PC-3 (cell line): ENCODE measurements at places on chromosomes 6 and 20. TPM values are rescaled to one million over a fixed set of nuclear protein-coding genes. Genes with fewer than 3 reads are reported as not detected.

DNA sequence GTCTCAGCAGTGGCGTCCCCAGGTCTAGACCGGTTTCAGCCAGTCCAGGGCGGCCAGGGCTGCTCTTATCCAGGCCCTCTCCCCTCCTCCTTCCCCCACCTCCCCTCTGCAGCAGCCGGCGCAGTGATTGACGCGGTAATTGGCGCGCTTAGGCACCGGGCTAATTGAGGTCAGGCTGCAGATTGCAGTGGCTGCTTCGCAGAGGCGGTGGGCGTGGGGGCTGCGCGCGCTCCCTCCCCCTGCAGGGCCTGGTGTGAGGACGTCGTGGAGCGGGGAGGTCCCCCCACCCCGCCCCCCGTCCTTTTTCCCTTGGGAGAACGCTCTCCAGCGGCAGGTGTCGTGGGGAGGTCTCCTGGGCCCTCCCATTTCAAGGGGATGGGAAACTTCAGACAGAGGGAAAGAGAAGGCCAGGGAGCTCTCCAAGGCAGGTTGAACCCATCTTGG lies 70.4 kb upstream of the BLCAP start:
- H3K27me3 ChIP-seq, result peaks cover 51% of the 10 kb centered on the region
- no peaks in the 10 kb centered on the region for H3K4me1 ChIP-seq
- H3K36me3 ChIP-seq, result no peaks in the 10 kb centered on the region
- DNase-seq, result no peak

Gene AHCY
- 265 and 267 TPM in 2 replicates for total RNA-seq

Gene ULBP2
- 5.8 and 8.1 TPM in 2 replicates for total RNA-seq

DNA sequence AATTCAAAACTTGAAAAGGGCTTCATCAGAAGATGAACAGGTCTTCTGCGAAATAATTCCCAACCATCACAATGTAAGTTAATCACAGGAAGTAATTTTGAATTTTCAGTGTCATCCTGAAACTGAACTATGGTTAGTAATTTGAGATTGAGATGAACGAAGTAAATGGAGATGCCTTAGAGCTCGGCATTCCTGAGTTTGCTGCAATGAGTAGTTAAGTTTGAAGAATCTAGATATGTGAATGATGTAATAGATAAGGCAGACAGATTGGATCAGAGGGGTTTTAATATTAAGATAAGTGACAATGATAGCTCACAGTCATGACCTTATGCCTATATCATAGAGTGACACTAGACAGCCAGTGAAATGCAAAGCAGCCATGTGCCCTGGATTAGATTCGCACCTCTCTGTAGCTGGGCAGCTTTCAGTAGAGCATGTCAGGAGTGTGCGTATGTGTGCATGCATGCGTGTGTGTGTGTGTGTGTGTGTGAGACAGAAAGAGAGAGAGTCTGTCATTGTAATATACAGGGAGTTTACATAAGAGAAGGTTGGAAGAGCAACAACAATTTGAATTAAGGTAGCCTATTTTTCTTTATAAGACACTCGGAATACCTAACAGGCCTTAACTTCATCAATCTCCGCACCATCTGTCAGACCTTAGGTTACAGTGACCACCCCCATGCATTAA lies 233.0 kb downstream of the GMPR start:
- peaks cover 11% of the 10 kb centered on the region for H3K4me1 ChIP-seq
- DNase-seq, result no peak
- H3K27ac ChIP-seq, result no peak overlapping the region
- no peaks in the 10 kb centered on the region for H3K27me3 ChIP-seq
- no peak overlapping the region for H3K4me3 ChIP-seq

- no peak for DNase-seq
- no peak overlapping the region for H3K4me3 ChIP-seq
- no peaks in the 10 kb centered on the region for H3K4me1 ChIP-seq
- H3K27ac ChIP-seq, result no peak overlapping the region
- H3K36me3 ChIP-seq, result no peaks in the 10 kb centered on the region
Observed at GRCh38 chr6:119612911-119613381, 263.4 kb upstream of the MAN1A1 start.

Gene ADTRP
- 2.0 TPM in 1 of 2 replicates, not detected in the other for total RNA-seq

- H3K4me3 ChIP-seq, result no peak overlapping the region
- no peaks in the 10 kb centered on the region for H3K4me1 ChIP-seq
- no peak for DNase-seq
- no peaks in the 10 kb centered on the region for H3K36me3 ChIP-seq
- H3K27me3 ChIP-seq, result no peaks in the 10 kb centered on the region
Observed at GRCh38 chr6:37230104-37230503, 27.5 kb upstream of the TBC1D22B start.

Gene SLC35B2
- 90.6 and 109 TPM in 2 replicates for total RNA-seq

GRCh38 chr20:53489528-53489927 lies 104.1 kb downstream of the ZNF217 start:
- no peaks in the 10 kb centered on the region for H3K27me3 ChIP-seq
- no peaks in the 10 kb centered on the region for H3K36me3 ChIP-seq
- no peak for DNase-seq
- no peak overlapping the region for H3K27ac ChIP-seq
- no peak overlapping the region for H3K4me3 ChIP-seq
- H3K4me1 ChIP-seq, result no peaks in the 10 kb centered on the region

DNA sequence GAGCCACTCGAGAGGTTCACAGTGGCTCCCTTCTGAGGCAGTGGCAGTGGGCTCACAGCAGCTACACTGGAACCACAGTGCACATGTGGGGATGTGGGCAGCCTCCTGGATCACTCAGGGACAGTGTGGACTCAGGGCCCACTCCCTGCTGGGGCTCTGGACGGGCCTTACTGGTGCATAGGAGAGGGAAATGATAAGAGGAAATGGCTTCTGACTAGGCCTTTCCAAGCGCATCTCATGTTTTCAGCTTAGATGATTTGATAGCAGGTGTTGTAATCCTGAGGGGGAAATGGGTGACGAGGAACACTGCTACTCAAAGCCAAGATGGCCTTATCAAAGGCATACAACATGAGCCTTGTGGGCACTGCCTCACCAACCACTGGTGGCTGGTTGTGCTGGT lies 44.0 kb downstream of the PANK2 start:
- no peak for DNase-seq
- no peak overlapping the region for H3K4me3 ChIP-seq
- H3K4me1 ChIP-seq, result peaks cover 8% of the 10 kb centered on the region; the same call in 1 of the 2 replicates
- no peaks in the 10 kb centered on the region for H3K27me3 ChIP-seq
- 0 out of 2 replicates have a peak, but pooled peaks cover 3% of the 10 kb centered on the region for H3K36me3 ChIP-seq

Gene NMBR
- total RNA-seq, result not detected in 2 replicates

Gene ZKSCAN4
- total RNA-seq, result 2.3 and 3.7 TPM in 2 replicates

DNA sequence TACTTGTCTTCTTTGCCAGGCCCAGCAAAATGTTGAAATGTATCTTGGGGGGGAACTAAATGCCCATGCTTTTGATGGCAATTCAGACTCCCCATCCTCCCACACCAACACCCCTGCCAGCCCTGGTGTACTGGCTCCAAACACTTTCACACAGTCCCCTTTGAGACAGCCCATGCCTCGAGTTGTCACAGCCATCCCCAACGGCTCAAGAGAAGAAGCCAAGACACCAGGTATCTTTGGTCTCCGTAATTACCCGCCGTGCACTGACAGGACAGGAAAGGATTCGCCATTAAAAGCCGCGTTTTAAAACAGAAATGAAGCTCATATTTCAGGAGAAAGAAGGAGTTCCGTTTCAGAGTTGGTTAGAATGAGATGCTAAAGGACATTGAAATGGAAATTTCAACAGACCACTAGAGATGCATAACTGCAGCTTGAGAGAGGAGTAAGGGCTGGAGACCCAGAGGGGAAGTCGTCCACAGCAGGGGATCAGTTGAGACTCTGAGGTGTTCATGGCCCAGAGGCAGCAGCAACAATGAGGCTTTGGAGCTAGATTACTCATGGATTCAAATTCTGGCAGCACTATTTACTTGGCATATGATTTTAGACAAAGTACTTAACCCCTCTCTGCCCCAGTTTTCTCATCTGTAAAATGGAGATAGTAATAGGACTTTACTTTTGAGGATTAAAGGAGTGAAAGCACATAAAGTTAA lies 63.5 kb upstream of the ADGRF1 start:
- no peaks in the 10 kb centered on the region for H3K36me3 ChIP-seq
- H3K4me1 ChIP-seq, result peaks cover 16% of the 10 kb centered on the region
- H3K27ac ChIP-seq, result no peak overlapping the region
- H3K4me3 ChIP-seq, result no peak overlapping the region

- H3K27me3 ChIP-seq, result no peaks in the 10 kb centered on the region
- H3K27ac ChIP-seq, result no peak overlapping the region
- no peaks in the 10 kb centered on the region for H3K4me1 ChIP-seq
- DNase-seq, result no peak
- no peaks in the 10 kb centered on the region for H3K36me3 ChIP-seq
Observed at GRCh38 chr20:40323361-40323794, 365.7 kb downstream of the MAFB start.

GRCh38 chr6:33595001-33595846 lies 15.1 kb upstream of the BAK1 start:
- peaks cover 27% of the 10 kb centered on the region for H3K4me1 ChIP-seq
- DNase-seq, result peak; percentile 15
- H3K27ac ChIP-seq, result no peak overlapping the region
- H3K4me3 ChIP-seq, result no peak overlapping the region
- no peaks in the 10 kb centered on the region for H3K36me3 ChIP-seq
- H3K27me3 ChIP-seq, result no peaks in the 10 kb centered on the region

DNA sequence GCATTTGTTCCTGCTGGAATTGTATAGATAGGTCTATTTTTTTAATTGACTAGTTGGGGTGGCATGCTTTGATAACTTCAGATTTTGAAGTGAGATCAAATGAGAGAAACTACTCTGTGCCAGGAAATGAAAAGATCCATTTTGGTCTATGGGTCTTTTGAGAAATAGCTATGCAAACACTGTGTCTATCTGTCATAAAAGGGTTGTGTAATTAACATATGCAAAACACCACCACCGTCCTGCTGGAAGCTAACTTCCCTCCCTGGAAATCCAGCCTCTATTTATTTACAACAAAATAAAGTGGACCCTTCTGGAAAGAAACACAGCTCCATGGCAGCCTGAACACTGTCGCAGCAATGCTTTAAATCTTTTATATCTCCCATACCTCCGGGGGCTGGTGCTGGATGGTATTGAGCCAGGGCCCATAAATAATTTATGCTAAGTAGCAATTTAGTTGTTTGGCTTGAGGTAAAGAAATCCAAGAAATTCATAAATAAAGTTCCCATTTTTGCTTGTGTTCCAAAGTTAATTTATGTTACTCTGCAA lies 244.2 kb upstream of the POU3F2 start:
- H3K4me3 ChIP-seq, result no peak overlapping the region
- no peaks in the 10 kb centered on the region for H3K36me3 ChIP-seq
- no peak for DNase-seq
- no peaks in the 10 kb centered on the region for H3K4me1 ChIP-seq
- H3K27ac ChIP-seq, result no peak overlapping the region

GRCh38 chr20:34190679-34191090 lies 50.5 kb upstream of the ASIP start:
- H3K27ac ChIP-seq, result no peak overlapping the region
- peak; percentile 84 for DNase-seq
- no peak overlapping the region for H3K4me3 ChIP-seq

DNA sequence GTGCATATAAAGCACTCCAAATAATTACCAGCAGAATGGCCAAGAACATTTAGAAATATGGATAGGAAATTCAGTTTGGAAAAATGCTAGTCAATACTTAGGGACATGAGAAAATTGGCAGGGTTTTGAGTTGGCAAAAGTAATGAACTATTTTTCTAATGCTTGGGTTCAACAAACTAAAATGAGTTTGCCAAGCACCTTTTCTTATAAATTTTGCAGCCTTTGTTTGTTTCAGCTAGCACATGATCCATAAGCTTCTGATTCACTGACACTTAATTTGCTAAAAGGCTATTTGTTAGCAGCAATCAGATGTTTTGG lies 324.8 kb downstream of the QKI start:
- no peaks in the 10 kb centered on the region for H3K36me3 ChIP-seq
- H3K4me1 ChIP-seq, result no peaks in the 10 kb centered on the region
- DNase-seq, result no peak
- peaks cover 13% of the 10 kb centered on the region; the same call in 1 of the 2 replicates for H3K27me3 ChIP-seq
- H3K4me3 ChIP-seq, result no peak overlapping the region

Gene GABBR1
- total RNA-seq, result 5.5 and 7.0 TPM in 2 replicates

- no peaks in the 10 kb centered on the region for H3K36me3 ChIP-seq
- H3K4me1 ChIP-seq, result no peaks in the 10 kb centered on the region
- no peak overlapping the region for H3K4me3 ChIP-seq
- H3K27ac ChIP-seq, result no peak overlapping the region
Observed at GRCh38 chr6:142485256-142485655, 183.4 kb downstream of the ADGRG6 start.

- H3K36me3 ChIP-seq, result no peaks in the 10 kb centered on the region
- peaks cover 2% of the 10 kb centered on the region; the same call in 1 of the 2 replicates for H3K4me1 ChIP-seq
- H3K4me3 ChIP-seq, result no peak overlapping the region
Observed at GRCh38 chr6:132410830-132411229, 9.6 kb upstream of the MOXD1 start.

DNA sequence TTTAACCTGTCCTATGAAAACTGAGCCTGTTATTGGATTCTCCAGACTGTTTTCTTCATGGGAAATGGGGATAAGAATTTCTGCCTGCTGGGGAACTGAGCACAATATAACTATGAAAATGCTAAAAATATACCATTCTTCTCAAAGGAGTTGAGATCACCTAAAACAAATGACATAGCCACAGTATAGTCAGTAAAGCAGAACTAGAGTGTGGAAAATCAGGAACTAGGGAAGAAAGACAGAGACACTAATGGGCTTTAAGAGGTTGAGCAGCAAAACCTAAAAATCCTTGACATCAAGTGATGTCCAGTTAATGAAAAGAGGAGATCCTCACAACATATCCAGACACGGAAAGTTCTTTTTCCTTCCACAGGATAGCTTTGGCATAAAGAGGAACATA lies 215.7 kb upstream of the CST7 start:
- H3K27me3 ChIP-seq, result peaks cover 69% of the 10 kb centered on the region
- H3K4me1 ChIP-seq, result no peaks in the 10 kb centered on the region
- H3K36me3 ChIP-seq, result no peaks in the 10 kb centered on the region

DNA sequence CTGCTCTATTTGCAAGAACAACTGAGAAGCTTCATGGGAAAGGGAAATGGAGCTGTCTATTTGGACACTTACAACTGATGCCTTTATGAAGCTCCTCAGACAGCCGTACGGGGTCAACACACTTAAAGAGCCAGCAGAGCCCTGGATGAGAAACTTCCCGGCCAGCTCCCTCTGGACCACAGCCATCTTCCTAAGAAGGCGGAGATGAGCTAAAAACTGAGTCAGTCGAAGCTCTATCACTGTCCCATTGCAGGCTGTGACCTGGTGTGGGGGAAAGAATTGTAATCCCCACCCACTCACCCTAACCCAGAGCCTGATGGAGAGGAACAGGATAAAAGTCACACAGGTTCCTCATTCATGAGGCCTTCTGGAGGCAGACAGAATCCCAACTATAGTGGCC lies 360.4 kb upstream of the JARID2 start:
- peaks cover 42% of the 10 kb centered on the region for H3K4me1 ChIP-seq
- no peak overlapping the region for H3K4me3 ChIP-seq
- H3K36me3 ChIP-seq, result no peaks in the 10 kb centered on the region
- no peaks in the 10 kb centered on the region for H3K27me3 ChIP-seq

GRCh38 chr6:10081957-10082356 lies 332.9 kb downstream of the TFAP2A start:
- DNase-seq, result no peak
- H3K4me1 ChIP-seq, result no peaks in the 10 kb centered on the region
- no peaks in the 10 kb centered on the region for H3K36me3 ChIP-seq
- H3K27me3 ChIP-seq, result peaks cover 46% of the 10 kb centered on the region
- no peak overlapping the region for H3K4me3 ChIP-seq
